ENCODE measurements at places on chromosomes 11 and 22.
A peak's percentile ranks its signal among the peaks of the same experiment; 100 is the strongest.

GRCh38 chr11:6693342-6694228 is 10.4 kb upstream of the MRPL17 start:
- DNase-seq: peak; percentile 44

- no peak for DNase-seq
Measured at GRCh38 chr11:134406264-134407185, 5.5 kb downstream of the B3GAT1 start.

GRCh38 chr22:27041745-27042310 is 384.4 kb downstream of the MIAT start:
- no peak for DNase-seq

- DNase-seq: no peak
Measured at GRCh38 chr22:46464296-46464695, 73.1 kb downstream of the CELSR1 start.

- no peak for DNase-seq
Measured at GRCh38 chr22:27883656-27884350, 35.3 kb downstream of the PITPNB start.

- no peak for DNase-seq
Measured at GRCh38 chr11:121650351-121651256, 197.8 kb upstream of the SORL1-AS1 start.

DNA sequence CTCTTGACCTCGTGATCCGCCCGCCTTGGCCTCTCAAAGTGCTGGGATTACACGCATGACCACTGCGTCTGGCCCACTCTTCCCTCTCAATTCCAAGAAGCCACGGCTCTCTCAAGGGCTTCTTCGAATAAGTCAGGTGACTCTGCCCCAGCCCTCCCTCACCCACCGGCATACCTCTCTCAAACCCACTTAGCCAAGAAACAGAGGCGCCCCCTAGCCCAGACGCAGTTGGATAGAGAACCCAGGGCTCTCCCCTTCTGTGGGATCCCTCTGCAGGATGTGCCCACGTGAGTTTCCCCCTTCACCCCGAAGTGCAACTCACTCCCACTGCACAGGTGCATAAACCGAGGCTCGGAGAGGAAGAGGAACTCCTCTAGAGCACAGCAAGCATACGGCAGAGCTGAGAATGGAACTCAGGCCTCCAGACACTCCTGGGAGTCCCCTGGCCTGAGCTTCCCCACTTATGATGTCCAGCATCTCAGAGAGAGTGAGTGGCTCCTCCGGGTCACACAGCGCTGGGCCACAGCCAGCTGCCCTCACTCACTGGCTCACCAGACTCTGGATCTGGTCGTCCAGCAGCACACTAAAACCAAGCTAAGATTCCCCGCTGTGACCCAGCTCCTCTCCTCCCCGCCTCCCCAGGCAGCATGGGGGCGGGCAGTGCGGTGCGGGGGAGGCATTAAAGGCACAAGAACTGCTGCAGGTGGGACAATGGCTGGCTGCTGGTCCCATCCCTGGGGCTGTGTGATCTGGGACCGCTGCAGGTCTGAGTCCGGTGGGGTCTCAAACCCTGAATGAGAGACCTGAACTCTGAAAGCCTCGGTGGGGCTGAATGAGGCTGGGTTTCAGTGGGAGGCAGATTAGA is 16.8 kb upstream of the RGL4 start:
- DNase-seq: no peak

DNA sequence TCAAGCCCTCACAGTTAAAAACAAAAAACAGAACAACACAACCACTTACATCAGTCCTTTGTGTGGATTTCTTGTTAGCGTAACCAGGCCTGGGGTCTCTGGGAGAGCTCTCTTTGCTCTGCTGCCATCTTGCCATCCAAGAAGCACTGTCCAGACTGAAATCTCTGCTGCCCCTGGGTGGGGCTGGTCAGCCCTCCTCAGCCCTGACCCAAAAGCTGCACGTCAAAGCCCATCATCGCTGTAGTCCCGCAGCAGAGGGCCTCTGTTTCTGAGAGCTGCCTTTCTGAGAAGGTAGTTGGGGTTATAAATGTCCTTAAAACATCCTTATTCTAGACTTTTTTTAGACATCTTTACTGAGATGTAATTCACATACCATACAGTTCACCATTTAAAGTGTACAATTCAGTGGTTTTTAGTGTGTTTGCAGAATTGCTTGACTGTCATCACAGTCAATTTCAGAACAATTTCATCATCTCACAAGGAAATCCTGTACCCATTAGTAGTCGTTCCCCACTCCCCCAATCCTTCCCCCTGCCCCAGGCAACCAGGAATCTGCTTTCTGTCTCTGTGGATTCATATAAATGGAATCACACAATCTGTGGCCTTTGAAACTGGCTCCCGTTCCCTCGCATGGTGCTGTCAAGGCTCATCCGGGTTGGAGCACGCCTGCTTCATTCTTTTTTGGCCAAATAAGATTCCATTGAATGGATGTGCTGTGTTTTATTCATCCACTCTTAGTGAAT is 94.9 kb downstream of the TBC1D22A start:
- DNase-seq: no peak

- no peak for DNase-seq
Measured at GRCh38 chr11:9462806-9463537, 2.2 kb downstream of the ZNF143 start.

- DNase-seq: no peak
Measured at GRCh38 chr11:103926990-103927389, 109.5 kb upstream of the DDI1 start.

DNA sequence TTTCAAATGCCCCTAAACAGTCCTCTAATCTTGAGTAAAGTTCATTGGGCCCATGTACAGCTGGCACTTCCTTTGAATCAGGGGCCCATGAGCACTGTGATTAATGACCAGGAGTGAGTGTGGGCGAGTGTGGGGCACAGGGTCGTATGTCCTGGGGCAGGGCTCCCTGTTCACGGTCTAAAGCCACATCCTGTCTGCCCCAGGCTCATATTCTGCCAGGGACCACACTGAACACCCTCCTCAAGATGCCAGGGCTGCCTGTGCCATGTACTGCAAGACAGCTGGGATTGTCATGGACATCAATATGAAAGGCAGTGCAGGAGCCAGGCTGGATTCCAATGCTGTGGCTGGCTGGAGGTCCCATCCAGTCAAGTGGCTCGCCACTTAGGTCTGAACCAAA is 130.5 kb downstream of the KIRREL3 start:
- DNase-seq: no peak

DNA sequence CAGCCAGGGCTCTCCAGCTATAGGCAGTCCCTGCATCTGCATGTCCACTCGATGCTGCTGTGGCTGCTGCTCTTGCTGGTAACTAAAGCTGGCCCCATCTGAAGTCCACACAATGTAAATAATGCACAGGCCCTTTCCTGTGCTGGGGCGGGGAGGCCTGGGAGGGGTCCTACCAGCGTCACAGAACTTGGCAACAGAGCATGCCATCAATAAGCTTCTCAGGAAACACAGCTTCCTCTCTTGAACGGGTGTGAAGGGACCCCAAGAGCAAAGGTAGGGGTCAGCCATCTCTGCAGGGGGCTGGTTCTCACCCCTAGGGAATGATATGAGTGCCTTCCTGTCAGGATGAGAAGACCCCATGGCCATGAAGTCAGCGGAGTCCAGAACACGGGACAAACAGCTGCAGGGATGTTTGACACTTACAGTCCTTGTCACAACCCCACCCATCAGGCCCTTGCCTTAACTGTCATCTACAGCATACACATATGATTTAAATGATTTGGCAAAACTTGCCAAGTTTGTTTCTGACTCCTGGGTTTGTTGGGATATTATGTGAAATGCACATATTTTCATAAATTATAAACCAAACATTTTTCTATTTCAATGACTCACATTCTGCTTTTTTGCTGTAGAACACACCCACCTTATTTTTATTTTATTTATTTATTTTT is 39.1 kb upstream of the LYVE1 start:
- no peak for DNase-seq

DNA sequence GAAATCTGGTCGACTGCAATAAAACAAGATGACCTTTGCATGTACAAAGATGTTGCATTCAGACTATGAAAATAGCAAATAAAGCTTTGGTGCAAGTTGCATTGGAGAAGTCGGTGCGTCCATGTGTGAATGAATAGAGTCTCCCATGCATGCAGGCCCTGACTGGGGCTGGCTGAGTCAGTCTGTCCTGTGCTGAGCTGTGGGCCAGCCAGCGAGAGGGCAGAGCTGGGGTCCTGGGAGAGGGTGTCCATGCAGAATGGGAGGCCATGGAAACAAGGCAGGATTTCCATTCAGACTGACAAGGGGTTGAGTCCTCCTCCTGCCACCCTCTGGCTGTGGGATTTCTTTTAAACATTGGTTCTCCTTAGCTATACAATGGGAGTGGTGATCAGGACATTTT is 2.3 kb upstream of the CRYBB3 start:
- DNase-seq: no peak

GRCh38 chr11:849104-849824 is 6.6 kb downstream of the TSPAN4 start:
- DNase-seq: no peak

- DNase-seq: no peak
Measured at GRCh38 chr22:44111562-44112155, 69.1 kb upstream of the PARVG start.

DNA sequence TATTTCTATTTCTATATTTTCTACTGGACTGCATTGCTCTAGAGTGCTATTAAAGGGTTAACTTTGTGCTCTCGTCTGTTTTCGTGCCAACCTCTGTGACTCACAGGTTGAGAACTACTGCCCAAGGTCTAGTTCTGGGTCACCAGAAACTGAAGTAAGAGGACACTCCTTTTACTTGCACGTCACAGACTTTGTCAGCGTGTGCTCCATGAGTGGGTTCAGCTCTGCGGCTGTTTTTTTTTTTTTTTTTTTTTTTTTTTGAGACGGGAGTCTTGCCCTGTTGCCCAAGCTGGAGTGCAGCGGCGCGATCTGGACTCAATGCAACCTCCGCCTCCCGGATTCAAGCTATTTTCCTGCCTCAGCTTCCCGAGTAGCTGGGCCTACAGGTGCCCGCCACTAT is 49.8 kb downstream of the CLMP start:
- peak; percentile 90 for DNase-seq

GRCh38 chr11:47464483-47464882 is 15.5 kb upstream of the RAPSN start:
- peak; percentile 51 for DNase-seq

- DNase-seq: no peak
Measured at GRCh38 chr11:104666624-104667023, 231.6 kb downstream of the CASP12 start.

- no peak for DNase-seq
Measured at GRCh38 chr11:2883640-2883978, 2.0 kb downstream of the CDKN1C start.

DNA sequence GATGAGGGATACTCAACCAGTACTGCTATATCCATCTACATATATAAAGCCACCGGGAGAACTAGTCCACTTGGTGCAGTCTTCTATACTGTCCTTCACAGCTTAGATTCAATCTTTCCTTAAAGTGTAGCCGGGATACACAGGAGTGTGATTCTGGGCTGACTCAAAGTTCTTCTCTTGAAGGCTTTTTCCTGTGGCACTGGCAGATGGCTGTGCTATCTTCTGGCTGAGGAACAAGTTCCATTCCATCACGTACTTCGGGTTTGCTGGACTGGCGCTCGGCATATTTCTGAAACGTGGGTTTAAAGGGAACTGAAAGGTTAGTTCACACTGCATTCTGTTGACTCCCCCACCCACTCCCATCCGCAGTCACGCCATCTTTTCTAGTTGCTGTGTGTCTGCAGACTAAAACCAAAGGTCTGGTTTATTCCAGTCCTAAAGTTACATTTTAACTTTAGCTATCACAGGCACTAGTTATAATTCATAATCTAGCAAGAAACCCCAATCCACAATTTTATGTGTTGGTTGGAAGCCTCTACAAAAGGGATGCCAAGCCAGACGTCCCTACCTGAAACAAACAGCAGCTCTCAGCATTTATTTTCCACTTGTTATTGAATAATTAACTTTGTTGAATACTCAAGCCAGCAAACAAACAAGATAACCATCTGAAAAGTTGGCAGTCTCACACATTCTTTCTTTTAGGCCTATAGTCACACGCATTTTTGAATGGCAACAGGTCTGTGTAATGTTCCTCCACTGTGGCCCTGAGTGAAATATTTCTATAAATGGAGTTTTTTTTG is 7.5 kb upstream of the C11orf65 start:
- DNase-seq: no peak

DNA sequence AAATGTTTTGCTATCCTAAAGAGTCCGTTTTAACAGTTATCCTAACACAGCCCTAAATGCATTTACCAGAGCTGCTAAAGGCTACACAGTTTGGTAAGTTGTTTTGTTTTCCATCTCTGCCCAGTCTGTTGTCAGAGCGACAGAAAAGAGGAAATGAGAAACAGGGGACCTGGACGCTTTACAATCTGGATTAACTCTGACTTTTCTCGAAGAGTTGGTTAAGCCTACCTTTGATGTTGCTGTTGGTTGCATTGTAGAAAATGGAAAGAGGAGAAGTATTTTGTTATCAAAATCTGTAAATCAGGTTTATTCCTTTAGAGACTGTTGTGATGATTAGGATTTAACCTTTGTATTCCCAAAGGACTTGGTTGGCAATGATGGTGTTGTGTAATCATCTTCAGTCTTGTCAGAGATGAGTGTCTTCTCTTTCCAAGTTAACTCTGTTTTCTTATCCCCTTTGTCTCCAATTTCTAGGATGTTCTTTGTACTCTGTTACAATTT is 481 bp downstream of the ANGPTL5 start:
- peak; percentile 77 for DNase-seq

DNA sequence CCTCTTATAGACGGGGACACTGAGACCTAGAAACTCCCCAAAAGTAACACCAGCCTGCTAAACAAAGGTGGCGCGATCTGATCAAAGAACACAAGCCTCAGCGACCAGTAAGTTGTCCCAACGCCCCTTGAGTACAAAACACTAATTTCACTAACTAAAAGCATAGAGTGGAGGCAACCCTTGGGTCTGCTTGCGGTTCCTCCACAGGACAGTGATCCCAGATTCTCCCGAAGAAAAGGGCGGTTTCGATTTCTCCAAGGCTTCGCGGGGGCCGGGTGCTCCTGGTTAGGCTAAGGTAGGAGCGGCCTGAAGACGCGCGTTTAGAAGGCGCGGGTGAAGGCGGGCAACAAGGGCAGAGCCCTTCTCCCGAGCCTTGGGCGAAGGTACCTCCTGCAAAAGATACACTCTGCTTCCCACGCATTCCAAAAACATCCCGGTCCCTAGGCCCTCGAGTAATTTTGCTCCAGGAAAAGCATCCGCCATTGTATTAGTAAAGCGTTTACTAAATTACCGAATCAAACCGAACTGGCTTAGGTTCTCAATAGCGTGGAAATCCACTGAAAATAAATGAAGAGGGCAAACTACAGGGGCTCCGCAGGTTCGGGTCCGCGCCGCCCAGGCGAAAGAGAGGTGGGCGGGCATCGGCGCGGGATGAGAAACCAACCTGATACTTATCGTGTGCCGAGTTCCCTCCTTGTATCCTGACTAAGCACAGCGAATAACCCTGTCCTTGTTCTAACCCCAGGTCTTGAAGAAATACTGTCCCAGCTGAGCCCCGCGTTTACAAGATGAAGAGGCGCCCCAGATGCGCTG is 2.0 kb downstream of the WT1 start:
- no peak for DNase-seq

- DNase-seq: no peak
Measured at GRCh38 chr11:24861440-24861839, 364.6 kb downstream of the LUZP2 start.
